GM23338 (cell line): ENCODE measurements at places on chromosomes 3 and 15. TPM values are rescaled to one million over a fixed set of nuclear protein-coding genes. Genes with fewer than 3 reads are reported as not detected.

The GABRG3 gene
- total RNA-seq, result 0.50 and 1.4 TPM in 2 replicates

The AP3B2 gene
- total RNA-seq, result 14.0 and 19.2 TPM in 2 replicates

The ROPN1B gene
- total RNA-seq, result not detected in 2 replicates

The STT3B gene
- 139 and 167 TPM in 2 replicates for total RNA-seq

The LRRC2 gene
- total RNA-seq, result 5.5 and 7.1 TPM in 2 replicates

The SCN5A gene
- 8.2 and 10.6 TPM in 2 replicates for total RNA-seq

The GP9 gene
- not detected in 2 replicates for total RNA-seq

The SCAANT1 gene
- total RNA-seq, result not detected in 2 replicates

The PIGZ gene
- total RNA-seq, result not detected in 2 replicates

The MOBP gene
- total RNA-seq, result not detected in 2 replicates

The CADPS gene
- 16.4 and 22.0 TPM in 2 replicates for total RNA-seq

The RTP2 gene
- not detected in 2 replicates for total RNA-seq

The DUOXA1 gene
- not detected in 2 replicates for total RNA-seq

The CHP1 gene
- total RNA-seq, result 109 and 134 TPM in 2 replicates

The SPESP1 gene
- total RNA-seq, result not detected in 2 replicates

The DNAH12 gene
- 0.27 TPM in 1 of 2 replicates, not detected in the other for total RNA-seq

The JMJD7 gene
- 8.5 and 13.8 TPM in 2 replicates for total RNA-seq

The IL17RB gene
- 5.7 and 8.3 TPM in 2 replicates for total RNA-seq

The RASGRF1 gene
- total RNA-seq, result 0.24 and 0.39 TPM in 2 replicates

The FGD5 gene
- 12.2 and 19.0 TPM in 2 replicates for total RNA-seq

The RHCG gene
- 0.63 TPM in 1 of 2 replicates, not detected in the other for total RNA-seq

The FEM1B gene
- total RNA-seq, result 82.0 and 82.4 TPM in 2 replicates

The ULK3 gene
- total RNA-seq, result 32.6 and 35.4 TPM in 2 replicates

The JAGN1 gene
- total RNA-seq, result 22.5 and 23.7 TPM in 2 replicates
